ENCODE measurements at places on chromosomes 7 and 10. TPM values are rescaled to one million over a fixed set of nuclear protein-coding genes. Genes with fewer than 3 reads are reported as not detected.

WDR11 gene
- total RNA-seq: 69.1 TPM

HUS1 gene
- 27.4 TPM for total RNA-seq

SKAP2 gene
- total RNA-seq: 57.2 TPM

GRCh38 chr7:152344253-152344652 lies 91.5 kb downstream of the KMT2C start:
- DNase-seq: no peak

- DNase-seq: no peak
Observed at GRCh38 chr7:51046103-51046466, 263.4 kb upstream of the GRB10 start.

DNA sequence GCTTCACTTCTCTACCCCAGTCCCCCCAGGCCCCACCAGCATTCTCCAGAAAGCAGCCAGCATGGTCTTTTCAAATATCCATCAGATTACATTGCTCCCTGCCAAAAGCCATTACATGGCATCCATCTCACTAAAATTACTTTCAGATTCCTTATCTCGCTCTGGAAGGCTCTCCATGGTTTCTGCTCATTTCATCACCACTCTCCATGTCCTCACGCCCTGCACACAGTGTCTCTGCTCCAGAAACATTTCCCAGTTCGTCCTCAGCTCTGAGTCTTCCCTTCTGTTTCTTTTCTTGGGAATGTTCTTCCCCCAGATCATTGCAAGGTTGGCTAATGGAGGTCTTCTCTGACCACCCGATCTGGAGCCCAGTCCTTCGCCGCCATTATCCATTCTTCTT lies 499.1 kb downstream of the KCNMA1 start:
- no peak for DNase-seq

GRCh38 chr7:105677817-105678573 lies 96.7 kb upstream of the EFCAB10 start:
- DNase-seq: peak; percentile 83

DNA sequence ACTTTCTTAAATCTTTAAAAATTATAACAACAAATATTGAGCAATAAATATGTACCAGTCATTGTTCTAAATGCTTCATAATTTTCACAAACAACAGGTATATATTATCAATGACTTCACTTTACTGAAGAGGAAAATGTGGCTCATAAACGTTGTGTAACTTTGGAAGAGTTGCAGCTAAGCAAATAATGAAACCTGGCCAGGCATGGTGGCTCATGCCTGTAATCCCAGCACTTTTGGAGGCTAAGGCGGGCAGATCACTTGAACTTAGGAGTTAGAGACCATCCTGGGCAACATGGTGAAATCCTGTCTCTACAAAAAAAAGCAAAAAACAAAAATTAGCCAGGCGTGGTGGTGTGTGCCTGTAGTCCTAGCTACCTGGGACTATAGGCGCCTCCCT lies 71.9 kb upstream of the AMPH start:
- no peak for DNase-seq

DNA sequence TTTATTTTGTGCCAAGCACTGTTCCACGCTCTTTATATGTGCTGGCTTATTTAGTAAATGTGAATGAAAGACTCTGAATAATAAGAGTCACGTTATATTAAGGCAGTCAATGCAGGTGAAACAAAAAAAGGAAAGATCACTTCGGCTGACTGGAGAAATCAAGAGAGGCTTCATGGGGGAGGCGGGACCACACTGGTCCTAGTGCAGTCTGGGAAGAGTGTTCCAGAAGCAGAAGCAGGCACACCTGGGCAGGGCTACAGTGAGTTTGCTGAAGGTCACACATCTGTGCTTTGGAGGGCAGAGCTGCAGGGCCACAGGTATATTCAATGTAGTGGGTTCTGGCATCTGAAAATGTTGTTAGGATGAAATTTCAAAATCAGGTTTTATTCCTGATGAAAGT lies 176.9 kb downstream of the PLXNA4 start:
- DNase-seq: no peak

DNA sequence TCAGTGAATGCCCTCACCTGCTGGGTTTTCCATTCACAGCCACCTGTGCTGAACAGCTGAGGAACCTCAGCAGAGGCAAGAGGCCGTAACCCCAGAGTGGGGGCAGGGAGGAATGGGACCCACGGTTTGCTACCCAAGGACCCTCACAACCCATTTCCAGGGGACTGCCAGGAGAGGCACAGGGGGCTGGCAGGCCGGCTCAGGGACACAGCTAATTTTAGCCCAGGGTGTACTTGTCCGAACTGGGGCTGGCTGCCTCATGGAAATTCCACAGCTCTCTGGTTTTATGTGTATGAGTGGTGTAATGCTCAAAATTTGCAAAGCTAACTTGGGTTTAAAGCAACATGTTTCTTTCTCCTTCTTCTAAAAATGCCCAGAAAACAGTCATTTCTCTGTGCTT lies 42.2 kb downstream of the MINDY4 start:
- DNase-seq: no peak

GRCh38 chr10:20407357-20407756 lies 489.8 kb downstream of the NEBL start:
- DNase-seq: no peak

Measured in upper lobe of left lung (tissue), 6 donors.